ENCODE measurements at places on chromosomes 5 and 9.

DNA sequence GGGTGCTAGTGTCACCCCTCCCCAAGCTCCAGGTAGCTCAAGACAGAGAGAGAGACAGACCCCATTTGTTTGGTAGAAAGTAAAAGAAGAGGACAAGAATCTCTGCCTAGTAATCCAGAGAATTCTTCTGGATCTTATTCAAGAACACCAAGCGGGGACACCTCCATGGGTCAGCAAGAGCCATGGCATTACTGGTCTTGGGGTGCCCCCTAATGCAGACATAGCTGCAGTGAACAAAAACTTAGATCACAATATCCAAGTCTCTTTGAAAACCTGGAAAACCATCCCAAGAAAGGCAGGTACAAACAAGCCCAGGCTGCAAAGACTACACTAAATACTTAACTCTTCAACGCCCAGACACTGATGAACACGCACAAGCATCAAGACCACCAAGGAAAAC, 29.9 kb upstream of the PDE4D start:
- no peak for DNase-seq

DNA sequence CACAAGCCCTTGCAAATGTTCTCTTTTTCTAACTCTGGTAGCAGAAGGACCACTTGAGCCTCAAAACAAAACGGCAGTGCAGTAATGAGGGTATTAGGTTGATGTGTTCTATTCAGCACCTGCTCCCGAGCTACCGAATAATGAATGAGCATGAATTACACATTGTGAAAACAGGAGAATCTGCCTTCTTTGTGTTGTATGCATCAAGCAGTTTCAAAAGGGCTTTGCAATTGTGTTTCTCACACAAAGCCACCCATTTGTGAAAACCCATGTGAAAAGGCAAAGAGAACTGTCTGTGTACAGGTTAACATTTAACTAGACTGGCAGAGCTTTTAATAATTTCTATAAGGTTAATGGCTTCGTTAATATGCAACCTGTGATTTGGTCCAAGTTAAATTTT, 97.8 kb downstream of the STK32A start:
- no peak for DNase-seq

DNA sequence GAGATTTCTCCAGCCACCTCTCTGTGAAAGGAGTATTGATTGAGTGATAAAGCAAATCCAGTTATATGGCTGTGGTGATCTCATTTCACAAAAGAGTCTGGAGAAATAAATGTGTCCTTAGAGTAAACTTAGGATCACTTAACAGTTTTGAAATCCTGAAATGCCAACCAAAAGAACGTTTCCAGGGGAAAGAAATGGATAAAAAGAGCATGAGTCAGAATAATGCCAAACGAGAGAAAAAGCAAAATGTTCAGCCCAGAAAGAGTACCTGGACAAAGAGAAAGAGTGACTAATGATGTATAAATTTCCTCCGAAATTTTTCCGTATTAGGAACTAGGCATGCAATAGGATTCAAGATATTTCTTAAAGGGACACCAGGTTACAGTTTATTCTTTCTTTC, 463.1 kb upstream of the CDH10 start:
- no peak for DNase-seq

GRCh38 chr5:179143446-179143845, 83.3 kb downstream of the ZNF354C start:
- no peak for DNase-seq

DNA sequence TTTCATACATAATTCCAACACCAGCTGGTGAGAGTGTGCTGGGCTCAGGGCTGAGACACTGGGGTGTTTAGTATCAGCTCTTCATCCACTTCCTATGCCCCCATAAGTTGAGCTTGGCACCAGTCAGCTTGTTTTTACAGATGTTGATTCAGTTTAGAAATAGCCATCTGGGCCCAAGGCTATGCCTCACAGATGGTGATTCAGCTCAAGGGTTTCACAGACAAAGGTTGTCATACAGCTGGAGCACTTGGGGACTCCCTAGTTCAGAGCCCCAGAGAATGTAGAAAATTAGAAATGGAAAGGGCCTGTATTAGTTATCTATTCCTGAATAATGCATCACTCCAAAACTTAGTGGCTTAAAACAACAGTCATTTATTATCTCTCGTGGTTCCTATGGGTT, 10.3 kb upstream of the CRHBP start:
- DNase-seq, result no peak

DNA sequence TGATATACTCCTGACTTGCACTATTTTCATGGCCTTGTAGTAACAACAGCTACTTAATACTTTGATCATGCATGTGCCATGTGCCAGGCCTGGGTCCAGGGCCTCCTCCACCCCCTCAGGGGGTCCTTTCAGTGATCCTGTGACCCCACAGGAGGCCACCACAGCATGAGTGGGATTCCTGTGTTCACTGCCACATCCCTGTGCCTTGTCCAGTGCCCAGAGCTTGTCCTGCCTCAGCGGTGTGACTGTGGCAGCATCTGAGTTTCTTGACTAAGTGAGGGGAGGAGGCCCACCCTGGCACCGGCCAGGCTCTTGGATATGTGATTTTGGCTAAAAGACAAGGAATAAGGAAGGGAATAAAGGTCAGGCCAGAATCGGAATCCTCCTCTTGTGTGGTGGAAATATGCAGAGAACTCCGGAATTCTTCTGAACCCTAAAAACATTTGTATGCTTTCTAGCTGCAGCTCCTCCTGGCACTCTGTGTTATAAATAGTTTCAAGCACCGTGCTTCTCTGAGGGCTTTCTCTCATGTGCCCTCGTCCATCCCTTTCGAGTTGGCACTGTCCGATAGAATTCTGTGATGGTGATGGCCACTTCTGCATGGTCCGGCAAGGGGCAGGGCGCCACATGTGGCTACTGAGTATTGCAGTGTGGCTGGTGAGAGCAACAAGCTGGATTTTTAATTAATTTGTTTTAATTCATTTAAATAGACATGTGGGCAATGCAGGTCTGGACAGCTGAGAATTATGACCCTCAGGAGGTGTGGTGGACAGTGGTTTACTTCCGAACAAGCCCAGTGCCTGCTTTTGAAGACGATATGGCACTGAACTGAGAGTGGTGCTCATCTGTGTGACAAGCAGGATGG, 31.8 kb downstream of the TENT4A start:
- no peak for DNase-seq

DNA sequence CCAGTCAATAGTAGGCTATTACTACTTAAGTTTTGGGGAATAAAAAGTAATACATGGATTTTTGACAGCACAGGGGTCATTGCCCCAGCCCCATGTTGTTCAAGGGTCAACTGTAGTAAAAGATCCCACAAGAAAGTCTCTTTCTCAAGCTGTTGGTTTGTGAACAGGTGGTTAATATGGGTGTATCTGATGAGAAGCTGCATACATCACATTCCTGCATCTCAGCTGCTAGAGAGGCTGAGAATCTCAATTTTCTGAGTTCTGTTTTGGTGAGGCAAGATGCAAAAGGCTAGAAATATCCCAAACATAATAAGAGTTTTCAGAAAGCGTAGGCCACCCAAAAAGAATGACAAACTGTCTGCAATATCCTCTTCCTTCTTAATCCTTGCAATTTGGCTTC, 76.8 kb upstream of the DAPK1 start:
- DNase-seq, result no peak

- DNase-seq, result no peak
These were observed 1.2 kb downstream of the GOLPH3 start for GRCh38 chr5:32172923-32173266.

GRCh38 chr9:37104183-37104889, 16.0 kb upstream of the ZCCHC7 start:
- no peak for DNase-seq

GRCh38 chr5:74113927-74114326, 487.9 kb downstream of the ARHGEF28 start:
- DNase-seq, result no peak

DNA sequence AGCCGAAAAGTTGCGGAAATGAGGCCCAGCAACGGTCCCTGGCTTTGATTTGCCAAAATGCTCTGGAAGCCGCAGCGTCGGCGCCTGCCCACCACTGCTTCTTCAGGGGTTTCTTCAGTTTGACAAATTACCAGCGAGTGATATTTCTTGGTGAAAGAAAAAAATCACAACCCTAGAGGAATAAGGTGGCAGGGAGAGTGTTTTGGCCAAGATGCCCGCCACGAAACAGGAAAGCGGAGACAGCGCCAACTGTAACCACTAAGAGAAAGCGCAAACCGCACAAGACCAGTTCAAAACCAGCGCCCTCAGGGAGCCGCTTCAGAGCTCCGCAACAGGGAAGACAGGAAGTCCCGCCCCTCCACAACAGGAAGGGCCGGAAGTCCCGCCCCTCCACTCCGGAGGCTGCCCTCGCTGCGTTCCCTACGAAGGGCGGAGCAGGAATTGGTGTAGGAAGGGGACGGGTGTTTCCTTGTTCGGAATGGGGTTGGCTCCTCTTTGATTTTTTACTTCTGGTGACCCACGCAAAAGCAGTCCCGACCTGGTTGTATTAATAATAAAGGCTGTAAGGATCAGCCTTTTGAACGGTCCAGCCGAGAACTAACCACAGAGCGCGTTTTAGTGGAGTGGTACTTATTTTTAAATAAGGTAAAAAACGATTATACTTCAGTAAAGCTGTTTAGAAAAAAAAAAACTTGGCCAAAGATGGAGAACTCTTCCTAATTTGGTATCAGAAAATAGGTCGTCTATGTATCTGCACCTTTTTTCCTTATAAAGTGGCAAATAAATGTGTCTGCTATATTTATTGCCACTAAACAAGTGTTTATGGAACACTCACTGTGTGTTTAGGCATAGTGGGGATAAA, at the start of gene C5orf34:
C5orf34 (minus strand) TSS at position 333 of the 862 bp plus-strand sequence. CDS start 5,809 bp downstream, outside the sequence.
- DNase-seq, result peak; percentile 95

- no peak for DNase-seq
These were observed 212.5 kb downstream of the MEF2C start for GRCh38 chr5:88670461-88670860.

- DNase-seq, result no peak
These were observed 188.8 kb downstream of the NTRK2 start for GRCh38 chr9:84858364-84858763.

GRCh38 chr5:14490309-14490711, 91.3 kb upstream of the OTULINL start:
- no peak for DNase-seq

- DNase-seq, result no peak
These were observed 79.8 kb downstream of the MROH2B start for GRCh38 chr5:40991168-40991980.

GRCh38 chr9:36398745-36399144, 1.3 kb downstream of the RNF38 start:
- DNase-seq, result no peak

DNA sequence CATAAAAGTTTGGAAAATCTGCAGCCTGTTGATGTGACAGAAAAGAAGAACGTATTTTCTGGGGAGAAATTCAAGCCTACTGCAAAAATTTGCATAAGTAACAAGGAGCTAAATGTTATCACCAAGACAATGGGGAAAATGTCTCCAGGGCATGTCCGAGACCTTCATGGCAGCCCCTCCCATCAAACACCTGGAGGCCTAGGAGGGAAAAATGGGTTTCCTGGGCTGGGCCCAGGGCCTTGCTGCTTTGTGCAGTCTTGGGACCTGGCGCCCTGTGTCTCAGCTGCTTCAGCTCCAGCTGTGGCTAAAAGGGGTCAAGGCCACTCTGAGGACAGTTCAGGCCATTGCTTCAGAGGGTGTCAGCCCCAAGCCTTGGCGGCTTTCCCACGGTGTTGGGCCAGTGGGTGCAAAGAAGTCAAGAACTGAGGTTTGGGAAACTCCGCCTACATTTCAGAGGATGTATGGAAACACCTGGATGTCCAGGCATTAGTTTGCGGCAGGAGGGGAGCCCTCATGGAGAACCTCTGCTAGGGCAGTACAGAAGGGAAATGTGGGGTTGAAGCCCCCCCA, 13.1 kb downstream of the CERT1 start:
- no peak for DNase-seq

DNA sequence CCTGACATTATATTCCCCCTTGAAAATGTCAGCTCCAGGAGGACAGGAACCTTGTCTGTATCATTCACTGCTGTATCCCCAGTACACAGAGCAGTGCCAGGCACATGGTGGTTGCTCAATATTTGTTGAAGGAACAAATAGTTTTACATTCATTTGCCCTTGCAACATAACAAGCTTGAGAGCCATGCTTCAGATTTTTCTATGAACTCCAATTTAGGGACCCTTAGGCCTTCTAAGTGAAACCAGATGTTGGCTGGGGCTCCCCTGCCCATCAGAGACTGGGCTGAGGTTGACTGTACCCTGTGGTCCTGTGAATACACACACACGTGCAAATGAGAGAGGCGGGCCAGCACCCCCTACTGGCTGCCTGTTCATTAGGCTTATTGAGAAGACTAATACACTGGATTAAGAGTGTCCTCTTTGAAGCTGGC, 214.9 kb upstream of the WWC1 start:
- DNase-seq, result no peak

DNA sequence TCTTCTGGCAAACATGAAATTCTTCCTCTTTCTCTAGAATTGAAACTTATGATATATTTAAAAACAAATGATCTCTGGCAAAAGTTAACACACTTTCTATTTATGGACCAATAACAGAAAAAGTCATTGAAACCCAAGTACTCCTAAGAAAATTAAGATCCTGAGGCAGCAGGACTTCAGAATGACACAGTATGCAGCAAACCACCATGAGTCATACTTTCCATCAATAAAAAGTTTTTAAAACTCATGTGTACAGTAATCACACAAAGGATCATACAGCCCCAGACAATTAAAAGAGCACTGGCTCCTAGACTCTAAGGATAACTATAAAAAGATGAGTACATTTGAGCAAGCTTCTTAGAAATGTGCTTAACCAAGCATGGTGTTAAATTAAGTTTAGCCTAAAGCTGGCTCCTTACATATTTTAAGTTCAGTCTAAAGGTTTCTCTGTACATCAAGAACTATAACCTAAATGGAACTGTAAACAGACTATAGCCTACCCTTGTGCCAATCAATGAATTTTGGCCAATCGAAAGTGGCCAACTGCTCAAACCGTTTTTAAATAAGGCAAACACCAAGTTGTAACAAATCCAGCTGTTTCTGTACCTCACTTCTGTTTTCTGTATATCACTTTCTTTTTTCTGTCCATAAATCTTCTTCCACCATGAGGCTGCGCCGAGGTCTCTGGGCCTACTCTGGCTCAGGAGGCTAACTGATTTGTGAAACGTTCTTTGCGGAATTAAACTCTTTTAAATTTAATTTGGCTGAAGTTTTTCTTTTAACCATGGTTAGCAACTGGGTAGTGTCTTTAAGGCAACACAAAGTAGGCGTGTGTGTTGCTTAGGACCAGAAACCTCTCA, 232.1 kb upstream of the PIK3R1 start:
- no peak for DNase-seq

GRCh38 chr5:108548684-108549596, 167.0 kb upstream of the FBXL17 start:
- DNase-seq, result no peak

GRCh38 chr5:112597831-112598230, 139.9 kb upstream of the APC start:
- no peak for DNase-seq

GRCh38 chr5:109682383-109682782, 7.3 kb upstream of the MAN2A1 start:
- DNase-seq, result no peak

GRCh38 chr5:10860645-10861422, 99.8 kb upstream of the DAP start:
- DNase-seq, result no peak

DNA sequence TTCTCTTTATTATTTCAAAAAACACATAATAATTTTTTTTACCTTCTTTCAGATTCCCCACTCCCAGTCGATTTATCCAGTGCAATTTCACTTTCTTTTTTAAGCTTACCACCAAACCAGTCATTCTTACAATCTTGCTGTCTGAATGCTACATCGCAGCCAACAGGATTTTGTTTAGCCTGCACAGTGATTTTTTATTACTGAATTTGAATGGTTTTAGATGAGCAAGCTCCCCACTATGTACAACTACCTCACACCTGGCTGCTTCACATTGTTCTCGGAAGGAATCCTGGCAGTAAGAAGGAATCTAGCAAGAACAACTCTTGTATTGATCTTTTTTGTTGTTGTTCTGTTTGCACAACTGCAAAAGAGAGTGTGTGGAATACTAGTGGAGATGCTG, 668.1 kb upstream of the WWC1 start:
- no peak for DNase-seq
